Lung (tissue), 17 donors: ENCODE measurements at places on chromosomes 6 and 20. TPM values are rescaled to one million over a fixed set of nuclear protein-coding genes. Genes with fewer than 3 reads are reported as not detected.

ROS1 gene
- total RNA-seq: 263 TPM

WFDC10B gene
- total RNA-seq: 2.0 TPM

PACSIN1 gene
- total RNA-seq: 0.15 TPM

GZF1 gene
- 17.8 TPM for total RNA-seq

SLC35D3 gene
- 0.54 TPM for total RNA-seq

PGC gene
- total RNA-seq: 19.2 TPM

MATN4 gene
- total RNA-seq: 0.46 TPM

PACRG gene
- 10.6 TPM for total RNA-seq

GLP1R gene
- 0.18 TPM for total RNA-seq

DNA sequence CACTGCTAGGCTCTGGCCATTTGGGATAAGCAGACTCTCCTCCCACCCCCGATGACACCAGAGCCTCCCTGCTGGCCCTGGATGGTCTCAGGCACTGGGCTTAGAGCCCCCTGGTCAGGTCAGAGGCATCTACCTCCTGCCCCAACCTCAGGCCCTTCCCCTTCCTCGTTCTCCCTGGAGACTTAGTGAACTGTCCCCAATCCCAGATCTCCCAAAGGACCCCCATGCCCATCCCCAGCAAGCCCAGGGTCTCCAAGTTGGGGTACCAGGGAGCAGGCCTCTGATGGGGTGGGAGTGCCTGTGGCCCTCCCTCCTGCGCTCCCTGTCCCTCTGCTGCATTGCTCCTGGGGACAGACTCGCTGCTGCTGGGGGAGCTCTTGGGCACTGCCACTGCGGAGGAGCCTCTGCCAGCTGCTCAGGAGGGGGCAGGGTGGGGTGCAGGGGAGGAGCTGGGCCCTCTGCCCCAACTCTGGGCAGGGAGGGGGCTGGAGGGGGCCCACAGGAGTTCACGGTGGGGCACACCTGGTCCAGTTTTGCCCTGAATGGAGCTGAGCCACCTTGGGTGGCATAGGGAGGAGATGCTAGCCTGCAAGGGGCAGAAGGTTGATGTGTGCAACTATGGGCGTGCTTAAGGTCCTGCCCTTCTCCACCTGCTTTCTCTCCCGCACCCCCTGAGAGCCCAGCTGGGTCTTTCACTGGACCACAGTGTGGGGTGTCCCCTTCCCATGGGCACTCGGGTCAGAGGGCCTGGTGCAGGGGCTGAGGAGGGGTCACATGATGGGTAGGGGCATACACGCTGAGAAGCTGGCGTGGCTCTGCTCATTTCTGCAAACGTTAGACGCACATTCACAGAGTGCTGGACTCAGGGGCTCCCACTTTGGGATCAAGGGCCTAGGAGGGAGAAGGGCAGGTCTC, 40.4 kb downstream of the SPDEF start:
- peak; percentile 4 for DNase-seq

DNA sequence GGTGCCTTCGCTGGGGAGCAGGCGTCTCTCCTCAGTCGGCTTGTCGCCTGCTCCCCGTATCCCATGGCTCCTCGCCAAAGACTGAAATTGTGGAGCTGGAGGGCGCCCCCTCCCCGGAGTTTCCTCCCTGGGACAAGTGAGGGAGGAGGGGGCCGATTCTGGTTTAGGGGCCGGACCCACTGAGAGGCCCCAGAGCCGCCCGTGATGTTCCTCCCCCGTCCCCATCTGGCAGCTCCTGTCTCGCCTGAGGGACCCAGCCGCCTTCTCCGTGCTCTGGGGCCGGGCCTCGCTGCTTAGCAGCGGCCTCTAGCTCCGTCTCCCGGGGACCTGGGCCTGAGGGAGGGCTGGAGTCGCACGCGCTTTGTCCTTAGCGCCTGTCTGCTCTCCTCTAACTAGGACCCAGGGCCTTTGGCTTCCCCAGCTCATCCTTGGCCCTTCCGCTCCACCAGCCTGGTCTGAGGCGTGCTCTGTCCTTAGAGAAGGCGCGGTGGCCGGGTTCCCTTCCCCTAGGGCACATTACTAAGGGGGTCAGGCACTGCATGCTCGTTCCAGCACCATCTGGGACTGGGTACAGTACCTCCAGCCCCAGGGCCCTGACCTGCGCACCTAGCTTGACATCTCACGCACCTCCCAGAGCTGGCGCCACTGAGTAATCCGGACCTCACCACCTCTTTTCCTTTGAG, 29.7 kb downstream of the SLC12A5 start:
- no peak for DNase-seq

DNA sequence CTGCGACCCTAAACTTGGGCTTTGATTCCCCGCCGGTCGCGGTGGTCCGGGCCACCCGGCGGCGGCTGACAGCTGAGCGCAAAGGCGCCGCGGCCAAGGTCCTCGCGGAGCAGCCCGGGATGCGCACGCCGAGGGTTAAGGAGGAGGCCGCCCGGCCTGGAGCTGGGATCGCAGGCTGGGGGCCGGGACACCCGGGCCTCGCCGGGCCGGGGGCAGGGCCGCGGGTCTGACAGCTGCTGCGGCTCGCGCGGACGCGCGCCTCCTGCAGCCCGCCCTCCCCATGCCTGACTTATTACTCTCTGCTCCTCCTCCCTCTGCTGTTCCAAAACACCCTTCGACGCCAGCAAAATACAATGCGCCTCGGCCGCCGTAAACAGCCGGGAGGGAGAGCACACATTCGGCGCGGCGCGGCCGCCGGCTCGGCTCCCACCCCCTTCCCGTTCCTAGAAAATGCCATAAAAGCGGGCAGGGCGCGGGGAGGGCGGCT, 746 bp downstream of the BACH2 start:
- DNase-seq: peak; percentile 94

DNA sequence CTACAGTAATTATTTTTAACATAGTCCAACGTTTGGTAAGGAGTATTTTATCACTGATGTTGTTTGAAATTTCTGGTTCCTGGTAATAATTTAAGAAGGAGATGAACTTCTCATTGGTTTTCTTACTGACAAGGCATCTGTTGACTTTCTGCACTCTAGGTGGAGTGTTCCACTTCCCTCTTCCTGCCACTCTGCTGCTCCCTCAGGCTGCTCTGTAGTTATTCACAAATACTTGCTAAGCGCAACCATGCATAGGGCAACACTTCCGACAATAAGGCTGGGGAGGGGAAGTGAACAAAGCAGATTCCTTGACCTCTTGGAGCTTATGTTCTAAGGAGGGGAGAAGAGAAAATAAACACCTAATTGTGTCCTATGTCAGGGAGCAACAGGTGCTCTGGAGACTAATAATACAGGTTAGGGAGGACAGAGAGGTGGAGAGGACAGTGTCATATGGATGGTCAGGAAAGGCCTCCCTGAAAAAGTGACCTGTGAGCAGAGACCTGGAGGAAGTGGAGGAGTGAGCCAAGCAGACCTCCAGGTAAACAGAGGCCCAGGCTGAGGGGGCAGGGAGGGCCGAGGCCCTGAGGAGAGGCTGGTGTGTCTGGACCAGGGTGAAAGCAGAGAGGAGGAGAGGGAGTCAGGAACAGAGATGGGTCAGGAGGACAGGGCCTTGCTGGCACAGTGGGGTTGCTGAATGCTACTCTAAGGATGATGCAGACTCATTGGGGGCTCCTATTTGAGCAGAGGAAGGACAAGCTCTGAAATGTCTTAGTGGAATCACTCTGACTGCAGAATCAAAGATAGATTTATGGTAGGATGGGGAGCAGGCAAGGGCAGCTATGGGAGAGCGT, 134.8 kb upstream of the SLC24A3 start:
- DNase-seq: no peak

- DNase-seq: peak; percentile 91
Measured at GRCh38 chr6:168060521-168060931, 18.5 kb downstream of the FRMD1 start.

DNA sequence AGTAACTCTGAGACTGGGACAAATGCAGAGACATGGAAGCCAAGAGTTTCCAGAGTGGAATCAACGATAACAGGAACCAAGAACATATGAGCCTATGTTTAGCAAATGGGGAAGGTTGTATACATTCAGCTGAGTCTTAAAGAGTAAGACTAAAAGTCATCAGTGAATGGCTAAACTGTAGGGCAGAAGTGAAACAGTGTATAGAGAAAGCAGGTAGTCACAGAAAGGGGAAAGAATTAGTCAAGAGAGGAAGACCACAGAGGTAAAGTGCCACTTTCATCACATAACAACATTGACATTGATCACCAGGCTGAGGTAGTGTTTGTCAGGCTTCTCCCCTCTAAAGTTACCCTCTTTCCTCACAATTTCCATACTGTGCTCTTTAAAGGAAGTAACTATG, 306.5 kb upstream of the SPTLC3 start:
- no peak for DNase-seq

- DNase-seq: no peak
Measured at GRCh38 chr20:35360033-35360432, 51.7 kb downstream of the UQCC1 start.

DNA sequence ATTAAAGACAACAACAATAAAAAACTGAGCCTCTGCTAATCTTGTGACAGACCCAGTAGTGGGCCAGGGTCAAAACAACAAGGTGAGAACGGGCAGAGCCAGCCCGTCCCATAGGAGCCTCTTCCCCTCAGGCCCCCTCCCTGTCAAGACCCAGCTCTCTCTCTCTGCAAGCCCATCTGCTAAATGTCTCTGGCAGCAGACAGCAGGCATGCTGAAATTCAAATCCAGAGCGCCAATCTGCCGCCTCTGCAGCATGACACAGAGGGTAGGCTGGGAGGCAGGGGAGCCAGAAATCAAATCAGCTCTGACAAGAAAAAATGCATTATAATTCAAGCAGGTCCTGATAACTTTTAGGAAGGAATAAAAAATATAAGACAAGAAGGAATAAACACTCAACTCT, 26.3 kb downstream of the METTL24 start:
- peak; percentile 71 for DNase-seq

DNA sequence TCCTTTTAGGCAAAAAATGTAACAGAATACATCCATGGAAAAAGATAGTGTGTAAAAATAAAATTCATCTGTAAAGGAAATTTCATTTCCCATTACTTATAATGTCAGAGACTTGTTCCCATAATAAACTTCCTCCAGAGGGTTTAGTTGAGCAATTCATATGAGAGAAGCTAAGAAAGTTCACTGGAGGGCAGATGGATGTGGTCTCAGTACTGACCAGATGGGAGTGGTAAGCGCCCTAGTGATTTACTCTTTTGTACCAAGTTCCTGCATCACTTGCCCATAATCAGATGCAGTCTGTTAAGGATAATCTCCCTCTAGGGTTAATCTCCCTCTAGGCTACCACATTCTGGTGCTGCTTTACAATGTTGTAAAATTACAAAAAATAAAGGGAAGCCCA, 61.7 kb downstream of the ESF1 start:
- DNase-seq: no peak

- DNase-seq: peak; percentile 80
Measured at GRCh38 chr20:64038565-64039292, 2.7 kb downstream of the C20orf204 start.

GRCh38 chr6:43793875-43794242, 23.8 kb downstream of the VEGFA start:
- DNase-seq: no peak

- no peak for DNase-seq
Measured at GRCh38 chr20:3646651-3647050, 16.5 kb downstream of the GFRA4 start.

DNA sequence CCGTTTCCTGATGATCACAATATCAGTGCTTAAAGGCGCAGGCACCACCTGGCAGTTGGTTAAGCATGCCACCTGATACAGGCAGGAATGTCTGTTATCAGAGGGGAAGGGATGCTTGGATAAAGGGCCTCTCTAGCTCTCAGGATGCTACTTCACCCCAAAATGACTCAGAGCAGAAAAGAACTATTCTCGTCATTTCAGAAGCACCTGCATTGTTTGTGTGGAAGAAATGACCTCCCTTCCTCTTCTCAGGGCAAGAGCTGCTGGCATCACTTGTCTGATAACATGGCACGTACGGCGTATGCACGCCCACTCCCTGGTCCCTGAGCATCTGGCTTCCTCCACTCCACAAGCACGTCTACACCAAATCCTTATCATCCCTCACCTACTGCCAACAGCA, 47.3 kb downstream of the ATP9A start:
- DNase-seq: no peak

- DNase-seq: no peak
Measured at GRCh38 chr6:110285306-110286060, 72.7 kb downstream of the METTL24 start.

DNA sequence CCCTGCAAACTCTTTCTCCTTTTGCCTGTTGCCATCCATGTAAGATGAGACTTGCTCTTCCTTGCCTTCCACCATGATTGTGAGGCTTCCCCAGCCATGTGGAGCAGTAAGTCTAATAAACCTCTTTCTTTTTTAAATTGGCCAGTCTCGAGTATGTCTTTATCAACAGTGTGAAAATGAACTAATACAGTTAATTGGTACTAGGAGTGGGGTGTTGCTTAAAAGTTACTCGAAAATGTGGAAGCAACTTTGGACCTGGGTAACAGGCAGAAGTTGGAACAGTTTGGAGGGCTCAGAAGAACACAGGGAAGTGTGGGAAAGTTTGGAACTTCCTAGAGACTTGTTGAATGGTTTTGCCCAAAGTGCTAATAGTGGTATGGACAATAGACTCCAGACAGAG, 359.2 kb upstream of the KHDRBS2 start:
- no peak for DNase-seq

GRCh38 chr6:161222706-161223234, 51.1 kb downstream of the AGPAT4 start:
- no peak for DNase-seq

- no peak for DNase-seq
Measured at GRCh38 chr6:69286331-69286730, 510.5 kb downstream of the LMBRD1 start.

DNA sequence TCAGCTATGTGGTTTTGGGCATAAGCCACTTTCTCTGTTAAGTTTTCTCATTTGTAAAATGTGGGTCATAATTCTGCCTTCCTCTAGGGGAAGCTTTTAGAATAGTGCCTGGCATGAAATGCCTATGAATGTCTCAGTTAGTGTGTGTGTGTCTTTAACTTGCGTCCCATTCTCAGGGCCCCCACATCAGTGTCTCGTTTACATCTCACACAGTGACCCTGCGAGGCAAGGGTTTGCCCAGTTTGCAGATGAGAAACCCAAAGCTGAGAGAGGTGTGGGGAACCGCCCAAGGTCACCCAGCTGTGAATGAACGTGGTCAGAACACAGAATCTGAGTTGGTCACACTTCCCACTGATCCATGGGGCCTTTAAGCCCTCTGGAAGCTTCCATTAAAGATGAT, 14.1 kb downstream of the DYNLRB1 start:
- no peak for DNase-seq

GRCh38 chr20:51691703-51692102, 76.5 kb downstream of the ATP9A start:
- DNase-seq: no peak

- DNase-seq: no peak
Measured at GRCh38 chr6:108793516-108794251, 54.5 kb upstream of the ARMC2 start.

- DNase-seq: no peak
Measured at GRCh38 chr20:50215926-50216325, 25.3 kb downstream of the CEBPB start.

- DNase-seq: no peak
Measured at GRCh38 chr20:52443874-52444273, 252.3 kb upstream of the ZFP64 start.
